ENCODE measurements at places on chromosomes 1 and 21. TPM values are rescaled to one million over a fixed set of nuclear protein-coding genes. Genes with fewer than 3 reads are reported as not detected.

- no peak for ATAC-seq
These were observed 183.3 kb downstream of the DHRS3 start for GRCh38 chr1:12434686-12435085.

GRCh38 chr1:42733415-42734200 lies 6.4 kb downstream of the CLDN19 start:
- no peak for ATAC-seq

- ATAC-seq, result no peak
These were observed 2.6 kb downstream of the IFNAR1 start for GRCh38 chr21:33327326-33327725.

DNA sequence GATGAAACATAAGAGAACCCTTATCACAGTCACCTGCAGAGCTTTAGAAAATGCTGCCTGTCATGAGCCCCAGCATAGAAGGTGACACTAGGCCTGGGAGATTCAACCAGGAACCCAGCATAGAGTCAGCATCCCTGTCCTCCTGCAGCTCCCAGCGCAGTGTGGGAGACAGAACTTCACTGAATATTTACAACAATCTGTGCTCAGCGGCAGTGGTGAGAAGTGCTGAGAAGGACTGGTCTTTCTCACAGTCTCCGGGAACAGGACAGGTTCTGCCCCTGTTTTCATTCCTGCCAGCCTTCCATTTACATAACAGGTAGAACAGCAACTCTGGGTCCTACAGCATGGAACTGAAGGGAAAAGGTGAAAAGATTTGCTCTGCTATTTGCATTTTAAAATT lies 83.5 kb upstream of the GADD45A start:
- ATAC-seq, result no peak

GRCh38 chr1:220928320-220928719 lies 49.1 kb downstream of the HLX start:
- ATAC-seq, result no peak

DNA sequence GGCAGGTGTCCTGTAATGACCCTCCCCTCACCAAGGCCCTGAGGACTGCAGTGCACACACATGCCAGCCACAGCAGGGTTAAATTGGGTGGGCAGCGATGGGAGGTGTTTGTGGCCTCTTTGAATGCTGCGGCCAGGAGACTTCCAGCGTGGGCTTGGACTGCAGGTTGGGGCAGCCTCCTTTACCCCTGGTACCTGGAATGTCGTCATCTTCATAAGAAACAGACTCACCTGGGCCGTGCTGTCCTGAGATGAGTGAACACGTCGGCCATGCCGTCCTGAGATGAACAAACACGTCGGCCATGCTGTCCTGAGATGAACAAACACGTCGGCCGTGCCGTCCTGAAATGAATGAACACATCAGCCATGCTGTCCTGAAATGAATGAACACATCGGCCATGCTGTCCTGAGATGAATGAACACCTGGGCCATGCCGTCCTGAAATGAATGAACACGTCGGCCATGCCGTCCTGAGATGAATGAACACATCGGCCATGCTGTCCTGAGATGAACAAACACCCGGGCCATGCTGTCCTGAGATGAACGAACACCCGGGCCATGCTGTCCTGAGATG lies 50.1 kb upstream of the COL6A1 start:
- no peak for ATAC-seq

GRCh38 chr1:165114022-165114888 lies 242.3 kb downstream of the LMX1A start:
- ATAC-seq, result no peak

- ATAC-seq, result no peak
These were observed 657.5 kb downstream of the KIF26B start for GRCh38 chr1:245812278-245812677.

DNA sequence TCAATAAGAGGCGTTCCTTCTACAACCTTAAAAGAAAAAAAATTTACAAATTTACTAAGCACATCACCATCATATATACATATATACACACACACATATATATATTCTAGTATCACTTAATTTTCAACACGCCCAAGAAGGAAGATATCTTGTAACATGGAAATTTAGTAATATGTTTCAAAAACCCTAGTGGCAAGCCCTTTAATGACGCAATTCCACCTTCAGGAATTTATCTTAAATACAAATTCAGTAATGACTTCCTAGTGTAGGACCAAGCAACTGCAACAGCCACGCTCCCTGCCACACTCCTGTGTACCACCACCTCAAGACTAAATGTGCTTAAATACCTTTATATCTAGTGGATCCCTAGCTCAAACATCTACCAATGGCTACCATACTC lies 12.5 kb downstream of the LBR start:
- ATAC-seq, result no peak

- ATAC-seq, result no peak
These were observed 6.0 kb downstream of the DYNLT5 start for GRCh38 chr1:66758241-66758755.

DNA sequence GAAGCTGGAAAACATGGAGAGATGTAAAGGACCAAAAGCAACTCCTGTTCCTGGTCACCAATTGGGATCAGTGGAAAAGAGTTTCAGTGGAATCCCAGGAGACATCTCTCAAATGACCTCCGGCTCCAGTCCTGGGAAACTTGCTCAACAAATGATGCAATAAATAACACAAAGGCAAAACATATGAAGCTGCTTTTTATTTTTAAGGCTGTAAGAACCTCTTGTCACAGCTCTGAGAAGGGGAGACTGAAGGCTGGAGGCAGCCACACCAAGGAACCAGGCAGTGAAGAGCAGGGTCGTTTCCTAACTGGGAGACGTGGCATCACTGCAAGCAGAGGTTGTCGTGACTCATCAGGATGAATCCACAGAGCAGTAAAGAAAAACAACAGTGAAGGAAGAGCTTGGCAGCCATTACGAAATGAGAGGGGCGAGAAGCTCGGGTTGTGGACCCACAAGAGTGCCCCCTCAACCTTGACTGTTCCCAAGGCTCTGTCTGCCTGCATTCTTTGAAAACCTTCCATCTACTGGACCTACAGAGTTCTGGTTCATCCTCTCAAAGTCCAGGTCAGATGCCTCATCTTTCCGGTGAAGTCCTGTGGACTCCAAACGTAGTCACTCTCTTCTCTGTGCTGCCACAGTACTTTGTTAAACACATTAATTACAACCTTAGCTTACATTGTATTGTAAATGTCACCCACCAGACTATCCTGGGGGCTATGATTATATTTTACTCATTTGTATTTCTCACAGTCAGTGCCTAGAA lies 32.1 kb downstream of the JAK1 start:
- peak; percentile 69 for ATAC-seq

DNA sequence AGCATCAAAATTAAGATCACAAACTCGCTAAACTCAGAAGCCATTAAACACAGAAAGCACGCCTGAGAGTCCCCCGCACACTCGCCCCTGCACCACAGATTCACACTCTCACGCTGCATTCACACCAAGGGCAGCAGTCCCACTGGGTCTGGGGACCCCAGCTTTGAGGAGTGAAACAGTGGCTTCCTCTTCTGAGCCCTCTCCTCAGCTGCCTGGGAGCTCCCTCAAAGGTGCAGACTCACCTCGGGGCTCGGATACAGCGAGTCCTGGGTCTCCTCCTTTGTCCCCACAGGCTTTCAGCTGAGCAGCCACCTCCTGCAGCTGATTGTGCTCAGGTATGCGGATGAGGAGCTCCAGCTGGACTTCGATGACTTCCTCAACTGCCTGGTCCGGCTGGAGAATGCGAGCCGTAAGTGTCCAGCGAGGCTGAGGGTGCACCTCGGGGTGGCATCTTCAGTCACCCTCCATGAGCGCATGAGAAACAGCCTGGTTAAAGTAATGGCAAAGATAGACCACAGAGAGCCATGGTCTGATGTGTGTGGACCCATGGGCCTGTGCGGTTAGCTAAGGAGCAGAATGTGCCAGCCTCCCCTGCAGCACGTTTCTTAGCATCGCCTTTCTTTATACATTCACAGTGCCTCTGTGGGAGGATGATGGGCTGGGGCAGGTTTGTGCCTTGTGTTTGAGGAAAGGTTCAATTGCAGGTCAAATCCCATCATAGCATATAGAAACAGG lies 47.9 kb downstream of the CAPN9 start:
- no peak for ATAC-seq

- ATAC-seq, result no peak
These were observed 102.3 kb downstream of the PDE4B start for GRCh38 chr1:65894738-65895605.

DNA sequence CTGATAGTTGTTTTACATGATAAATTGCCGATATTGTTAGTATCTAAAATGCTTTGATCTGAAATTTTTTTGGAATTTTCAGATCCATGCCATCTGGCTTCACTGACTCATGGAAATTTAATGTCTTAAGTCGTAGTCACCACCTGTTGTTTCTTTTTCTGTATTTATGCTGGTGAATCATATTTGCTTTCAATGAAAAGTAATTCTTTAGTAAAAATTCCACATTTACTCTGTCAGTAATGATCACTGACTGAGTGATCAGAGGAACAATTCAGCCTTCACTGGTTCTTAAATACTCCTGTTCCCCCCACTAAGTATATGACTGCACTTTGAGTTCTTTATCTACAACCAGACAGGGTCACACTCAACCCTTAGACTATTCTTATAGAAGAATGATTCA lies 185.6 kb upstream of the NRIP1 start:
- no peak for ATAC-seq

GRCh38 chr1:43373066-43373940 lies 5.5 kb upstream of the ELOVL1 start:
- ATAC-seq, result no peak

DNA sequence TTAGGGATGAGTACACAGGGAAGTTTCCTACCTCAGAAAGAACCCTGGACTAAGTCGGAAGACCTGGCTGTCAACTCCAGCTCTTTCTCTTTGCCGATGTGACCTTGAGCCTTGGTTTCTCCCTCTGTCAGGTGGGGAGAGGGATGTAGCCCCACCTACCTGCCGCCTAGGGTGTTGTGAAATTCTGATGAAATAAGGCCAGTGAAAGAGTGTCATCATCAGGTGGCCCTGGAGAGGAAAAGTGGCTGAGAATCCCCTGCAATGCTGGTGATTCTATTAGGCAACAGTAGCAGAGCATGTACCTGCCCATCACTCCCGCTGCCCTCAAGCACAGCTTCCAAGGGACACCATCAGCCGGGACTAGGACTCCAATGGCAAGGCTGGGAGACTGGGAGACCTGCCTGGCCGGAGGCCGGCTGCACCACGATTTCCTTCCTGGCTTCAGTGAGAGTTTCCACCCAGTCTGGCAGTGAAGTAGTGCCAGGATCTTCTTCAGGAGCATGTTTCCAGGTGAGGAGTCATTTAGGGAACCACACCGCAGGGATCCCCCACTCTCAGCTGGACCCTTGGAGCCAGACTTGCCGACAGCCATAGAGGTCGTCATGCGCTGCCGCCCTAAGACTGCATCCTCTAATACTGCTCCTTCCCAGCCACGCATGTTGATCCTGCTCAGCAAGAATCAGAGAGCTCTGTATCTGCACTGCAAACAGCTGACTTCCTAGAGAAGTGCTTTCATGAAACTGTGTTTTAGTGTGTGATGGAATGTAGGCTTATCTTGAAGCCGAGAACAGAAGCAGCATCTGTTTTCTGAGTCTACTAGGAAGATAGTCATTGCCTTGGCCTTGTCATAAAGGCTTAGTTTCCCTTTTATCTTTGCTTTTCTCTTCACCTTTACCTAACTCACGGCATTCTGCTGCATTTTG lies 88.0 kb upstream of the F3 start:
- ATAC-seq, result no peak

- no peak for ATAC-seq
These were observed 10.5 kb downstream of the SLC26A9 start for GRCh38 chr1:205932776-205933175.

GRCh38 chr1:29245876-29246275 lies 9.6 kb downstream of the PTPRU start:
- ATAC-seq, result no peak

DNA sequence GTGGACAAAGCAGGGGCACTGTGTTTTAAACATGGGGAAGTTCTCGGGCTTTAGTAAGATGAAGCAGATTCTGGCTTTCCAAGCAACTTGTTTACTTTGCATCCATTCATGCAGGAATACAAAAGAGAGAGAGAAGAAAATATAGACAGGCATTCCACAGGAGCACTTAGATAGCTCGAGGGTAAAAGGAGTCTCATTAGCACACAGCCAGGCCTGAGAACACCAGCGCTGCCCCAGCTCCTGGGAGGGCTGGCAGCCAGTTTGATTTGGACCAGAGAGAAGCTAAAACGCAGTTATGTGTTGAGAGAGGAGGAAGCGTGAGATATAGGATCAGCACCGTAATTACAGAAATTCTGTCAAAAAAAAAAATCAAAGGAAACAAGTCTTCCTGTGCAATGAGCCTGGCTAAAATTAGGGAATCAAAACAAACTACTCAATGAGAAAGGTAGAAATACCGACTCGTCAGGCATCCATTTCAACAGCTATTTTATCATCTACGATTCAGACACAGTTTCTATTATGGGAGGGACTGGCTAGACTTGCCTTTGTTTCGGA lies 68.2 kb downstream of the CLSTN1 start:
- no peak for ATAC-seq

DNA sequence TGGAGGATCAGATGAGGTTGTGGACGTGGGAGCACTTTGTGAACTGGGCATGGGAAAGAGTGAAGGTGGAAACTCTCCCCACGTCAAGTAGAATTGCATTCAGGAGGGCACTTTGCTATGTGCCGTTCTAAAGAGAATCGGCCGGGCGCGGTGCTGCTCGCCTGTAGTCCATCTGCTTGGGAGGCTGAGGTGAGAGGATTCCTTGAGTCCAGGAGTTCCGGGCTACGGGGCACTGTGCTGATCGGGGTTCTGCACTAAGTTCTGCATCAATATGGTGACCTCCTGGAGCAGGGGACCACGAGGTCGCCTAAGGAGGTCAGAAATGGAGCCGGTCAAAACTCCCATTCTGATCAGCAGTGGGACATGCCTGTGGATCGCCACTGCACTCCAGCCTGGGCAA lies 141.9 kb downstream of the PEX14 start:
- ATAC-seq, result no peak

GRCh38 chr1:19772053-19772452 lies 27.7 kb downstream of the TMCO4 start:
- no peak for ATAC-seq

DNA sequence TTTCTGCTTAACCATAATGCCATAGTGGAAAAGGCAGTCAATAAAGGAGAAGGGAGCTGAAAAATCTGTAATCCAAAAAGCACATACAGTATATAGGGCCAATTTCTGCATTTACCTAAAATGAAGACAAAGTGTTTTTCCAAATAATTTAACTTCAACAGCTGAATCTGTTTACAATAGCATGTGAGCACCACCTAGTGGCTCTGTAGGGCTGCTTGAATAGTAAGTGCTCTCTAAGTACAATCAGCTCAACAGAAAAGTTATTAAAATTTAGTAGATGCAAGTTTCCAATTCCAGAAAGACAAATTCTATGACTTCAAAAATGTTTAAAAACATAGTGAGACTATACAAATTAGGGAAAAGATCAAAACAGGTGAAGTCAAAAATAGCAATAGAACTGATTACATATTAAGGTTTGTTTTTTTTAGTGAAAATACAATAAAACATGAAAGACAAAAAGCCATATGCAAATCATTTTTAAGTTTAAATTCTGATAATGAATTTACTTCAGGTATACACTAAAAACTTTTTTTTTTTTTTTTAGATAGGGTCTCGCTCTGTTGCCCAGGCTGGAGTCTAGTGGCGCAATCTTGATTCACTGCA lies 220.0 kb downstream of the SETD4 start:
- ATAC-seq, result no peak

OLIG2 gene
- not detected for total RNA-seq

MNDA gene
- total RNA-seq, result 0.73 TPM

FAM72A gene
- 2.1 TPM for total RNA-seq

C2CD4D gene
- not detected for total RNA-seq

GJA5 gene
- 3.9 TPM for total RNA-seq

AMY1C gene
- total RNA-seq, result not detected

Data from gastroesophageal sphincter (tissue), 4 donors.